ENCODE measurements at places on chromosomes 1 and 21.

GRCh38 chr1:10399444-10399941 is 629 bp downstream of the PGD start:
- peak; percentile 90 for DNase-seq

DNA sequence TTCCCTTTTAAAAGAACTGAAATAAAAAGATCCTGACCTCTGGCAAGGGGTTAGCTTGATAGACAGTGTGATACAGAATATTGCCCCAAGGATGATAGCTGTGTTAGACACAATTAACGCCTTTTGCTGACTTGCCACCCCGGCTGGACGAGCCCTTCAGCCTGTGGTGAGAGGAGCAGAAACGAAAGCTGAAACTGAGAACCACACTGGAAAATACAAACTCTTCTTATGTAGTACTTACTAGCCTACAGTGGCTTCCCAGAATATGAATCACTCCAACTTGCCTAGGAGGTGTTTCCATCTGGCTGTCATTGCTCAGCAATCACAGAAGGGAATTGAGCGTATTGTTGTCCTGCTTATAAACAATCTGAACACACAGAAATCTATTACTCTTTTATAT is 22.9 kb downstream of the SAMSN1 start:
- peak; percentile 97 for DNase-seq

- no peak for DNase-seq
These were observed 2162.7 kb downstream of the NCAM2 start for GRCh38 chr21:23160914-23161313.

DNA sequence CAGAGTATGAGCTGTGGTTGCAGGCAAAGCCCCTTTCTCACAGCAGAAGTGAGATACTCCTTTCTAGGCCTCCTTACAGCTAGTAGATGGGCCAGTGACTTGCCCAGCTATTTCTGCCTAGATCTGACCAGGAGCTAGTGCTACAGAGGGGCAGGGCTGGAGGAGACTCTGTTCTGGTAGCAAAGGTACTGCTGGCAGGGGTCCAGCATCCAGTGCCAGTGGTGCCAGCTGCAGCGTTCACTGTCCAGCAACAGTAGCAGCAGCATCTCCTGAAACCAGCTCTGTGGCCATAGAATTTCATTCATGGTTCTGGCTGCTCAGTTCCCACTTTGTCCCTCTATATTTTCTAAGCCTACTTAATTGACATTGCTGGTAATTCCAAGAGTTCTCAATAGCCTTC is 62.5 kb upstream of the CNN3 start:
- no peak for DNase-seq

DNA sequence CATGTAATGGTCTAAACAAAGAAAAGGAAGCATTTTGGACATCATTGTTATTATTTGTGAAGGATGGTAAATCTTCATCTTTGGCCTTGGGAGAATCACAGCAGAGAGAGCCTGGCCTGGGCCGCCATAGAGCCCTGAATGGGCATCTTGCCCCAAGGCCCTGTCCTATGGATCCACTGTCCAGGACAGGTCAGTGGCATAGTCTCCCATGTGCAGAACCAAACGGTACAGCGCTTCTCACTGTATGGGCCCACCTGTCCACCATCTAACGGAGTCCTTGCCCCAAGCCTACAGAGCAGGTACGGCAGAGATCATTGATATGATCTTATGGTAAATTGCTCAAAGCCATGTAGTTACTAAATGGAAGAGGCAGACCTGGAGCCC is 185.7 kb downstream of the FOXD2 start:
- DNase-seq = no peak

GRCh38 chr1:31444725-31445448 is 31.9 kb downstream of the SERINC2 start:
- no peak for DNase-seq

GRCh38 chr1:44854970-44855369 is 11.9 kb upstream of the PTCH2 start:
- peak; percentile 22 for DNase-seq

DNA sequence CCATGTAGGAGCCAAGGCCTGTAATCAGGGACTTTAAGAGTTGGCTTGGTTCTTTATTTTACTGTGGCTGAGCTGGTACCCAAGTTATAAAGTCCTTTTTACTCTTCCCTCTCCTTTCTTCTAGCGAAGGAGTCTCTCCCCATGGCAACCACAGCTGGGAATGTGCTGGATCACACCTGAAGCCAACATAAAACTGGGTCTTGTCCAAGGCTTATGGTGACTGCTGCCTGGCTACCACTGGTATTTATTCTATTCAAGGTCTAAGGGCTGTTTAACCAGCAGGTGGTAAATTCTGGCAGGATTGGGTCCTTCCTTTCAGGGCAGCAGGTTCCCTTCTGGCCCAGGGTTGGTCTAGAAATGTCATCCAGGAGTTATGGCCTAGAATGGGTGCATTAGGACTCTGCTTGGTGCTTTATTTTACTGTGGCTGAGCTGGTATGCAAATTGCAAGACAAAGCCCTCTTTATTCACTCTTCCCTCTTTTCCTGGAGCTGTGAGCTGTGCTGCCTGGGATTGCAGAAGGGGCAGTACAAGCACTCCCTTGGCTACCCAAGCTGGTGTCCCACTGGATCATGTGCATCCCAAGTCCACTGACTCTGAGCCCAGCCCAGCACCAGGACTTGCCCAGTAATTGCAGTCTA is 26.6 kb downstream of the SLC22A15 start:
- DNase-seq = no peak
